Thymus (tissue), 14 donors: ENCODE measurements at places on chromosomes 16 and 17. TPM values are rescaled to one million over a fixed set of nuclear protein-coding genes. Genes with fewer than 3 reads are reported as not detected.

Gene CETP
- polyA plus RNA-seq: 1.8 TPM

DNA sequence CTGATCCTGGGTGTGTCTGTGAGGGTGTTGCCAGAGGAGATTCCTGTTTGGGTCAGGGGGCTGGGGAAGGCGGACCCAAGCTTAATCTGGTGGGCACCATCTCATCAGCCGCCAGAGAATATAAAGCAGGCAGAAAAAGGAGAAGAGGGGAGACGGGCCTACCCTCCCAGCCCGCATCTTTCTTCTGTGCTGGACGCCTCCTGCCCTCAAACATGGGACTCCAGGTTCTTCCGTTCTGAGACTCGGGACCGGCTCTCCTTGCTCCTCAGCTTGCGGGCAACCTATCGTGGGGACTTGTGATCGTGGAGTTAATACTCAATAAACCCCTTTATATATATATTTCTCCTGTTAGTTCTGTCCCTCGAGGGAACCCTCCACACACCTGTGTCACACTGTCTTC is 64.5 kb downstream of the LMF1 start:
- peaks cover 2% of the 10 kb centered on the region for H3K36me3 ChIP-seq
- no peak for DNase-seq
- no peaks in the 10 kb centered on the region for H3K27me3 ChIP-seq

DNA sequence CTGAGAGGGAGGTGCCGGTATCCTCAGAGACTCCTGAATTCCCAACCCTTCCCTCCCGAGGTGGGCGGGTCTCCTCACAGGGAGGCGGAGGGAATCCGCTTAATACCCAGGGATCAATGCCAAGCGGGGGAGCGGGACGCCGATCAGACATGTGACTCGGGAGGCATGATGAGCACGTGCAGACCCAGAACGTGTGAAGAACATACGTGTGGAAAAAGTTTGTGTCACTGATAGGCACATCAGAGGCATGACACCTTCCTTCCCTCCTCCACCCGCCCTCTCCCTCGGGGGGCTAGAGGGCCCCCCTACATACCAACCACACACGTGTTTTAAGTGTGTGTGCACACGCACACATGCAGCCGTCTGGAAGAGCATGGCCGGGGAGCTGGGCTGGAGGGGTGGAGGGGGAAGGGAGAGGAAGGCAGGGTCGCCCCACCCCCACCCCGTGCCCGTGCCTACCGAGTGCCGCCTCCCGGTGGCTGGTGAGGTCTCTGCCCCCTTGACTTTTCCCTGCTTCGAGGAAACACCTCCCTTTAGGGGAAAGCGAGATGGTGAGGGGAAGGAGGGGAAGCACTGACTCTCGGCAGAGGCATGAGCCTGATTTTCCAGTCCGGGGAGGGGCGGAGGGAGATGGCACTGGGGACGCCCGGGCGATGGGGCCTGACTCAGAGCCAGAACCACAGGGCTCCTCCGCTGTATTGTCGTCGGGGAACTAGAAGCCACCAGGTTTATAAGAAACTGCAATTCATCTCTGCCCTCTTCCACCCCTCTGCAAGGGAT is 12.1 kb upstream of the TBX21 start:
- H3K27ac ChIP-seq: no peak overlapping the region
- H3K27me3 ChIP-seq: no peaks in the 10 kb centered on the region
- H3K36me3 ChIP-seq: no peaks in the 10 kb centered on the region
- DNase-seq: no peak

- no peak overlapping the region for H3K4me3 ChIP-seq
- DNase-seq: no peak
- no peak overlapping the region for H3K27ac ChIP-seq
- H3K27me3 ChIP-seq: no peaks in the 10 kb centered on the region
- peaks cover 9% of the 10 kb centered on the region for H3K4me1 ChIP-seq
Observed at GRCh38 chr16:81549547-81550431, 105.2 kb downstream of the CMIP start.

- H3K27me3 ChIP-seq: peaks cover 2% of the 10 kb centered on the region
- peak overlapping the region; percentile 95 for H3K27ac ChIP-seq
- DNase-seq: no peak
- H3K36me3 ChIP-seq: peaks cover 19% of the 10 kb centered on the region
Observed at GRCh38 chr16:1963806-1964505, 670 bp downstream of the RPS2 start.

- no peak overlapping the region for H3K4me3 ChIP-seq
- no peaks in the 10 kb centered on the region for H3K36me3 ChIP-seq
- peaks cover 96% of the 10 kb centered on the region for H3K27me3 ChIP-seq
- no peaks in the 10 kb centered on the region for H3K4me1 ChIP-seq
Observed at GRCh38 chr17:81336296-81336929, 41.3 kb upstream of the SLC38A10 start.

- no peaks in the 10 kb centered on the region for H3K36me3 ChIP-seq
- DNase-seq: no peak
- H3K4me3 ChIP-seq: no peak overlapping the region
- H3K4me1 ChIP-seq: no peaks in the 10 kb centered on the region
- no peak overlapping the region for H3K27ac ChIP-seq
- no peaks in the 10 kb centered on the region for H3K27me3 ChIP-seq
Observed at GRCh38 chr17:5686074-5686635, 101.8 kb upstream of the NLRP1 start.

DNA sequence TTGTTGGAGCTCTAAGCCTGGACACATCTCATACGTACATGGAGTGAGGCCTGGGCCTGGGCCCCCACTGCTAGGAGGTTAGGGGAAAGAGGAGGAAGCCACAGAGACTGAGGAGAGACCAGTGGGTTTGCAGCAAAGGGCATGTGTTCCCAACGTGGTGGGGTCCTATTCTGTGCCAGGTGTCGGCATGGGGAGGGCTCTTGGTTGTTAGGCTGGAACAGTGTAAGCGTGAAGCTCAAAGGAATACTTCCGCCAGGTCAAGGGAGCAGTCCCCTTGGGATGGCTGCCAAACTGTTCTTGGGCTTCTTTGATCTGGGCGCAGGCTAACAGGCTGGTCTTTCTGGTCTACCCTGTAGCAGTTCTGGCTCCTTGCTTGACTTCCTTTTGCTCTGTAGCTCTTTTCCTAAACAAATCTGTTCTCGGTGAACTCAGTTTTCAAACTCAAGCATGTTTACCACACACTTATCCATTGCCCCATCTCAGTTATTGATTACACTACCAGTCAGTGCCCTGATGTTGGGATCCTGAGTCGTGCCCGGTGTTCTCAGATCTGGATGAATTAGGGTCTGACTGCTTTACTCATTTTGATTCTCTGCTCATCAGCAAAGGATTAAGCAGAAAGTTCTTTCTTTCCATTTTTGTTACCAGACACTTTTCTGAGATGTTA is 36.4 kb downstream of the GPT2 start:
- no peak overlapping the region for H3K27ac ChIP-seq
- no peak for DNase-seq
- H3K27me3 ChIP-seq: no peaks in the 10 kb centered on the region
- no peak overlapping the region for H3K4me3 ChIP-seq
- H3K36me3 ChIP-seq: no peaks in the 10 kb centered on the region
- H3K4me1 ChIP-seq: no peaks in the 10 kb centered on the region

Gene C16orf96
- 0.05 TPM for polyA plus RNA-seq

Gene HLF
- polyA plus RNA-seq: 1.8 TPM

Gene KRTAP4-5
- not detected for polyA plus RNA-seq

GRCh38 chr16:51801635-51802034 is 650.6 kb upstream of the SALL1 start:
- no peak overlapping the region for H3K27ac ChIP-seq
- DNase-seq: no peak
- no peak overlapping the region for H3K4me3 ChIP-seq
- no peaks in the 10 kb centered on the region for H3K36me3 ChIP-seq

DNA sequence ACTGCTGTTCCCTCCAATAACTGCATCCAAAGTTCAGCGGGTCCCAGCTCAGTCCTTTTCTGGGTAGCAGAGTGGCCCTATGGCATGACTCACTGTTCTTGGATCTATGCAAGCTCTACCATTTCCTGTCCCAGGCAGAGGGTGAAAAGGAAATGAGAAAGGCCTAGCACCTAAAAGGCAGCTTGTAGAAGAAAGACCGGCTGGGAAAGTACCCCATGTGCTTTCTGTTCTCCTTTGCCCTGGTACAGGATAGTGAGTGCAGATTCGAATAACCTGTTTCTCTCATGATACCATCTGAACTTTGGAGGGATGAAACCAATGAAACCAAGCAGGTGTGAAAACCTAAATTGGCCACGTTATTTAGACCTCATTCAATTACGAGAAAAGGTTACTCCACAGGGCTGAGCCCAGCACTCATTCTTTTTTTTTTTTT is 12.7 kb upstream of the HASPIN start:
- peaks cover 16% of the 10 kb centered on the region for H3K36me3 ChIP-seq
- DNase-seq: peak; percentile 78
- no peaks in the 10 kb centered on the region for H3K27me3 ChIP-seq
- H3K27ac ChIP-seq: peak overlapping the region; percentile 85
- no peak overlapping the region for H3K4me3 ChIP-seq

- H3K36me3 ChIP-seq: peaks cover 14% of the 10 kb centered on the region
- peak overlapping the region; percentile 67 for H3K27ac ChIP-seq
- no peak overlapping the region for H3K4me3 ChIP-seq
- peaks cover 59% of the 10 kb centered on the region for H3K4me1 ChIP-seq
- DNase-seq: peak; percentile 63
Observed at GRCh38 chr16:57530104-57530521, 6.3 kb downstream of the CCDC102A start.

- H3K4me1 ChIP-seq: no peaks in the 10 kb centered on the region
- no peak for DNase-seq
- no peak overlapping the region for H3K4me3 ChIP-seq
- H3K27me3 ChIP-seq: no peaks in the 10 kb centered on the region
- no peak overlapping the region for H3K27ac ChIP-seq
Observed at GRCh38 chr17:52517176-52517575, 358.7 kb upstream of the CA10 start.
